ENCODE measurements at places on chromosomes 3 and 15. TPM values are rescaled to one million over a fixed set of nuclear protein-coding genes. Genes with fewer than 3 reads are reported as not detected.

GPR156 gene
- polyA plus RNA-seq: 2.7 TPM

PLA2G4E gene
- not detected for polyA plus RNA-seq

GRCh38 chr3:74420538-74421124 is 193.8 kb downstream of the CNTN3 start:
- no peak for DNase-seq

GRCh38 chr15:43253431-43254403 is 13.0 kb downstream of the TGM5 start:
- no peak for DNase-seq

- no peak for DNase-seq
Observed at GRCh38 chr3:44875596-44875995, 1.2 kb downstream of the TGM4 start.

- no peak for DNase-seq
Observed at GRCh38 chr3:46987743-46988401, 8.4 kb downstream of the NBEAL2 start.

- DNase-seq: no peak
Observed at GRCh38 chr15:27583651-27584050, 515.5 kb downstream of the OCA2 start.

DNA sequence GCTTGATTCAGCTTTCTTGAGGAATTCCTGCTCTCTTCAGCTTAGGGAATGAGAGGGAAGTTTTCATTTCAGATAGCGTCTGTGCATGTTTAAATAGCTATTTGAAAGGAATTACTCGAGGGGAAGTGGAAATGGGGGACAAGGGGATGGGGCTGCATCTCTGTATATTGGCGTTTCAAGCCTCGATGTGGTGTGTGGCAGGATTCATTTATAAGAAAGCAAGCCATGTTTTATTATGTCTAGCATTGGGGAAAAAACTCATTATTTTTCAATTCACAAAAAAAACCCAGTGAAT is 1.0 kb downstream of the ATP2C1 start:
- no peak for DNase-seq

Measured in renal cortex interstitium (tissue), 15 donors.